Mucosa of gallbladder (tissue), 1 donor: ENCODE measurements at places on chromosomes 16 and 17. TPM values are rescaled to one million over a fixed set of nuclear protein-coding genes. Genes with fewer than 3 reads are reported as not detected.

GRCh38 chr17:64223931-64224629 is 39.0 kb downstream of the TEX2 start:
- no peak for DNase-seq

- no peak for DNase-seq
Measured at GRCh38 chr16:58031016-58031800, 5.7 kb downstream of the MMP15 start.

DNA sequence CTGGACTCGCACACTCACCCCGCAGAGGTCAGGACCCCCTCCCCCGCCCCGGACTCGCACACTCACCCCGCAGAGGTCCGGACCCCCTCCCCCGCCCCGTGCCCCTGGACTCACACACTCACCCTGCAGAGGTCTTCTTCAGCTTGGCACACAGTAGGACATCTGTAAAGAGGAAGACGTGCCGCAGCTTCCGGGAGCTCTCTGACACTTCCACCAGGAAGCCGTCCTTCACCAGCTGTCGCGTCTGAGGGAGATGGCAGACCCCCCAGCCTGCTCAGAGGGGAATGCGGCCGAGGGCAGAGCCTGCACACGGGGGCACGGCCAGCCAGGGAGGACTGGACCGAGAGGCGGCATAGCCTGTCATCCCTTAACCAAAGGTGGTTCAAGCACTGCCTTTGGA is 72.9 kb downstream of the TIMM22 start:
- no peak for DNase-seq

- DNase-seq, result no peak
Measured at GRCh38 chr17:37465069-37465616, 24.5 kb upstream of the DUSP14 start.

GRCh38 chr17:50201276-50201854 is at the start of gene COL1A1:
COL1A1 (minus strand) TSS chr17:50201631; CDS start chr17:50201513, 118 bp downstream.
- DNase-seq, result peak; percentile 80

Gene MT1F
- 36.6 TPM for total RNA-seq
